Endothelial cell of umbilical vein (primary cell): ENCODE measurements at places on chromosomes 5 and 9. TPM values are rescaled to one million over a fixed set of nuclear protein-coding genes. Genes with fewer than 3 reads are reported as not detected.
A peak's percentile ranks its signal among the peaks of the same experiment; 100 is the strongest.

DNA sequence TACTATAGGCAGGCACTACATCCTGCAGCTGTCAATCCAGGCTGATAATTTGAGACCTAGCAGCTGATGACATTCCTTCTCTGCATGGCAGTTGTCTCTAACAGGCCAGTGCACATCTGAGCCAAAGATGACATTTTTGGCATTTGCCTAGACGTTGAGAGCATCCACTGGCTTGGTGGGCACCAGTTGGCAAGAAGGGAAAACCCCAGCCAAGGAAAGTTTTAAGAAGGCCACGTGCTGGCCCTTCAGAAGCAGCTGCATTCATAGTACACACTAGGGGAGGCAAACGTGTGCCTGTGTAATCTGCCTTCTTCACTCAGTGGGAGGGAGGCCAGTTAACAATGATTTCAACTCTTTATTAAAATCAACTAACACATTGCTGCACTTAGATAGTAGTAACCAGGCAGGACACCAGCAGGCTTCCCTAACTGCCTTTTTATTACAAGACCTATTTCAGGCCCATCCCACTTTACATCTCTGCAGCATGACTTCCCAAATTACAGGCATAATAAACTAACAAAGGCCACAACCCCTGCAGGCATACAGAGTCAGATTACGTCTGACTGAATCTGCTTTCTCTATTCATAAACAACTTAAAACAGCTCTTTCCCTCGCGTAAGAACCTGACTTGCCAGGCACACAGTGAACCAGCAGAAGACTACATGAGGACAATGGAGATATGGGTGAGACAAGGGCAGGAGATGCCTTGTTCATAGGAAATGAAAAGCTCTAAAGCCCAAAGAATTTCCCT is 576.3 kb downstream of the PDE4D start:
- DNase-seq = peak; percentile 24

GRCh38 chr5:108315829-108316228 is 66.1 kb downstream of the FBXL17 start:
- DNase-seq = no peak

DNA sequence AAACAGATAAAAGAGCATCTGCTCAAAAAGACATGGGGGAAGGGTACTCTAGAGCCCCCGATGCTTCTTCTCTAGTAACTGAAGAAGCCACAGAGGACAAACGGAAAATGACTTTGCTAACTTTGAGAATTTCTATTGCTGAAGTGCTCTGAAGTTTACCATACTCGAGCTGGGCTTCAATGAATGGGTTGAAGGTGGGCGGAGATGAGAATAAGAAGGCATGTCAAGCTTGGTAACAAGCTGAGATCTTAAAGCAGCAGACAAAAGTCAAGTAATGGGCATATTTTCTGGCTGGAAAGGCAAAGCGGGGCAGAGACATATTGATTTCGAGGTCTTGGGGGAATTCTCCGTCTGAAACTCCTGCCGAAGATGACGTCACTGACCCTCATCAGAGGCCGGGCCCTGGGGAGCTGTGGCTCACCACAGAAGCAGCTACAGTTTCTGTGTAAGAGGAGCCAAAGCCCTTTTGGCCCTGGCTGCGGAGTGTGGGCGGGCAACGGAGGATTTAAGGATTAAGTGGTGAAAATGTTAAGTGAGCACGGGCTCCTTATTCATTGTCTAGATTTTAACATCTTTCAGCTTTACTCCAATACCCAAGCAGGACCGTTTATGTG is 115.8 kb upstream of the SLIT3 start:
- DNase-seq = no peak

- DNase-seq = no peak
These were observed 56.7 kb upstream of the TNFSF8 start for GRCh38 chr9:114987116-114987515.

GRCh38 chr5:40477856-40478546 is 201.7 kb upstream of the PTGER4 start:
- no peak for DNase-seq

Gene SLC34A1
- polyA plus RNA-seq = not detected in 2 replicates

DNA sequence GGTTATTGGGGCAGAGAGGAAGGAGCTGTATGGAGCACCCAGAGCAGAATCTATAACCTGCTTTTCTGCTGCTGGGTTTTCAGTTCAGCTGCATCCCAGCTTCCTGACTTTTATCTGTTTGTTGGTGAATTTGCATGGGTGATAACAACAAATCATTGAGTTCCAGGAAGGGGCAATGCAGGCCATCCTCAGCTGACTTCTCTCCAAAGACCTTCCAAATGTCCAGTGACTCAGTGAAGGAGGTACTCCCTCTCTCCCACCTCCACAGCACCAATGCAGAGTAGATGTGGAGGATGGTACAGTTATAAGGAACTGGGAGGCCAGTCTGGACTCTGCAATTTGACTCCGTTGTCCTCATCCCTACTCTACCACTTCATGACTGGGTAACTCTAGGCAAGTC is 1.6 kb upstream of the TXN start:
- no peak for DNase-seq

- DNase-seq = peak; percentile 91
These were observed 126.2 kb downstream of the BASP1 start for GRCh38 chr5:17343675-17344074.

GRCh38 chr5:159805021-159805420 is 111.3 kb upstream of the ADRA1B start:
- DNase-seq = no peak

DNA sequence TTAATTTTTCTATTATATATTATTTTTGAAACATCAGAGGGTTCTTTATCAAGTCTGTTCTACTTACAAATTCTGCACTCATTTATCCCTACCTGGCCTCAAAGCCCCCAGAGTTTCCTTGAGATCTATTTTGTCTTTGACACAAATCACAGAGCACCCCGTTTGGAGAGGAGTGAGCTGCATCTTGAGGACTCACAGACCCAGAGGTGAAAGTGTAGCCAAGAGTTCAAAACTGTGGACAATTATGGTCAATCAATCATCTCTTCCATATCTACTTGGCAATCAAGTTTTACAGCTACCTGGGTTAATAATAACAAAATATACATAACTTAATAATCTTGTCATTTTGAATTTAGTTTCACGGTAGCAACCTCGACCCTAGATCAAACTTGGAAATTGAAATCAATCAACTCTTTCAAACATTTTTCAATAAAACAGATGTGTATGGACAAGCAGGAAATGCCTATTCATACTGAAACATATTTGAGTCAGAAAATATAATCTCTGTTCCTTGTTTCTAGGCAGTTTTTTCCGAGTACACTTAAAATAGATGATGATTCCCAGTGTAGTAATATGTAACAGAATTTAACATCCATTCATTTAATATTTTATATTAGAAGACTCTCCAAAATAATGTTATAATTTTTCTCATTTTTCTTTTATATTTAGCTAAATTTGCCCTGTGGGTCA is 13.7 kb upstream of the SYK start:
- DNase-seq = no peak

- peak; percentile 46 for DNase-seq
These were observed 181.8 kb downstream of the GADD45G start for GRCh38 chr9:89786655-89787054.

- DNase-seq = no peak
These were observed 406.6 kb upstream of the MEF2C start for GRCh38 chr5:89289604-89290003.

DNA sequence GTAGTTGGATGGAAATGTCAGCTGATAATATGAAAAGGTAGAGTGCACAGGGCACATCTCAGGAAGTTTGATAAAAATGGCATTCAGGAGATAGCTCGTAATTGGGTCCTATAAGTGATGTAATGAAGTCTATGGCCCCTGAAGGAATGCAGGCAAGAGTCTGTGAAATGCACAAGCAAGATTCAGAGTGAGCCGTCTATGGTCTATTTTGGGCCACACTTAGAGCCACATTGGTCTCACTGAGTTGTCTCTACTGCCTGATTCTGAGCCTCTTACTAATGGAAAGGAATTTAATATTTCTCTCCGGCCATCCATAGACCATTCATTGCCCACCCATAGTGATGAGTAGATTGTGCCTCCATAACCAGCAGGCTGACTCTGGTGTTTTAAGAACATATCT is 111.3 kb upstream of the KCNN2 start:
- no peak for DNase-seq

GRCh38 chr5:171845857-171846256 is 60.2 kb downstream of the SMIM23 start:
- no peak for DNase-seq

DNA sequence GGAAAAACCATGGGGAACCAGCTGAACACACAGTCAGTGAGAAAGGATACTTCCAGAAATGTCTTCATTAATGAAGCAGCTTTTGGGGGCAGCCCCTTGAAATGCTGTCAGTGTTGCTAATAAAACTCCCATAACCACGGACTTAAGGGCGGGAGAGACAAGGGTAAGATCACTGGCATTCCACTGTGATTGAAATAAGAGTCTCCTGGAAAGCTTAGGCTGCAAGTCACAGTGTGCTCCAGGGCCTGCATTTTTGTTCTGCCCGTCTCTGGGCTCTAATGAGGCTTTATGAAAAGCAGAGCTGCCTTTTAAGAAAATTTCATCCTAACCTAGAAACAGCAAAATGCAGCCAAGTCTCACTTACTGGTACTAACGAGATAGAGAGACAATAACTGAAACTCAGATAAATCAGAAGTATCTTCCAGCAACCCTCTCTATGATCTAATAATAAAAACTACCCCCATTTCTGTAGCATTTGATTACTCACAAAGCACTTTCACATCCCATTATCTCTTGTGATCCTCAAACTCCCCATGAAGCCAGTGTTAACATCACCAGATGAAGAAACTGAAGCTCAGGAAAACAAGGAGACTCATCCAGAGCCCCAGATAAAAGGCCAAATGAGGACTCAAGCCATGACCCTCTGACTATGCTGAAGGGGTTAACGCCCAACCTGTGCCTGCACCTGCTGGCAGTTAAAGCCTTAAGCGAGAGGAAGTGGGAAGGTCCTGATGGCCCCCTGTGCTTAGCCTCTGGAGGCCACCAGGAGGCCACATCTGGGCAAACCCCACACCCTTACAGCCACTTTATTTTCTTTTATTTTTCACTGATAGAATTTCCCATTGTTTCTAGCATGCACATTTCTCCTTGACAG is 37.5 kb downstream of the SPOCK1 start:
- DNase-seq = no peak

DNA sequence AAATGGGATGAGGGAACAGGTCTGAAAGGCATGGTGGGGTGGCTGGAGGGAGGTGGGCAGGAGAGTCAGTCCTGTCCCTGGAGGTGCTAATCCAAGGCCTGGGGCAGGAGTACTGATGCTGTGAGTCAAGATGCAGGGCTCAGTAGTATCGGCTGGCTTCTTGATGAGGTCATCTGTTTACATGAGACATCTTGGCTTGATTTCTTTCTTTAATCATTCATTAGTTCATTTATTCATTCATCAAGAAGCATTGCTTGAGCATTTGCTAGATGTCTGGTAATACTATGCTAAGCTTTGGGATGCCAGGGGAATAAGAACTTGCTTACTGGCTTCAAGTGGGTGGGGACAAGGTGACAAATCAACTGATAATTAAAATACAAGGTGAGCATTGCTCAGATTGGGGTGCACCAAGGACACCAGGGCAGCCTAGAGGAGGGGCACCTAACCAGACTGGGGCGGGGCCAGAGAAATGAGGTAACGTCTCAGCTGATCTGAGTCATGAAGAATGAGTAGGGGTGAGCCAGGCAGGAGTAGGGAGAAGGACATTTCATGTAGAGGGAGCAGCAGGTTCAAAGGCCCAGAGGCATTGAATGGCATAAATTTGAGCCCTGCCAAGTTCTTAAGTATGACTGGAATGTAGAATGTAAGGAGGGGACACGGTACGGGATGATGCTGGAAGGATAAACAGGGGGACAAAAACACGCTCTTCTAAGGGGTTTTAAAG is 88.8 kb downstream of the EGFLAM start:
- no peak for DNase-seq

DNA sequence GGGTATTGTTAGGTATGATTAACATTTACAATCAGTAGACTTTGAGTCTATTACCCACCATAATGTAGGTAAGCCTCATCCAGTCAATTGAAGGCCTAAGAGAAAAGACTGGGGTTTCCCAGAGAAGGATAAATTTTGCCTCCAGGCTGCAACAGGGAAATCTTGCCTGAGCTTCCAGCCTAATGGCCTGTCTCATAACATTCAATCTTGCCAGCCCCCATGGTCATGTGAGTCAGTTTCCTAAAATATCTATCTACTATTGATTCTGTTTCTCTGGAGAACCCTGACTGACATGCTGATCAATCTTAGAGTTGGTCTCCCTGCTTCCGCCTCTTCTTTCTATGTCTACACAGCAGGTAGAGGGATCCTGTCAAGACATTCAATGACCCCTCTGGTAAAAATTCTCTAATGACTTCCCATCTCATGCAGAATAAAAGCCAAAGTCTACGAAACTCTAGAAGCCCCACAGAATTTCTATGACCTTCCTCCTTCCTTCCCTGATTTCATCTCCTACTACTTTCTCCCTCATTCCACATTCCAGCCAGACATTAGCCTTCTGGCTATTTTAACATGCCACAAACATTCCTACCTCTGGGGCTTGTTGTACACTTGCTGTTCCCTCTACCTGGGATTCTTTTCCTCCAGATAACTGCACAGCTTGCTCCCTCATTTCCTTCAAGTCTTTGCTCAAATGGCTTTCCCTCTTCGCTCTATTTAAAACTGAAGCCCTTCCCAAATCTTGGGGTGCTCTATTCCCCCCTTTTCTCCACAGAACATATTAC is 60.2 kb downstream of the FBXW11 start:
- DNase-seq = no peak

GRCh38 chr5:155595791-155596190 is 582.2 kb downstream of the KIF4B start:
- DNase-seq = no peak

- DNase-seq = no peak
These were observed 75.6 kb downstream of the PRRT1B start for GRCh38 chr9:131620764-131621520.

GRCh38 chr9:96523374-96523773 is 73.4 kb downstream of the HABP4 start:
- no peak for DNase-seq
